ENCODE measurements at places on chromosomes 12 and 14.

- no peaks in the 10 kb centered on the region for H3K36me3 ChIP-seq
- no peaks in the 10 kb centered on the region for H3K27me3 ChIP-seq
- H3K27ac ChIP-seq, result no peak overlapping the region
- no peak overlapping the region for H3K4me3 ChIP-seq
- H3K4me1 ChIP-seq, result no peaks in the 10 kb centered on the region
Measured at GRCh38 chr14:57168138-57168679, 100.5 kb downstream of the EXOC5 start.

GRCh38 chr12:125674554-125675338, 609.5 kb downstream of the AACS start:
- no peak overlapping the region for H3K4me3 ChIP-seq
- no peaks in the 10 kb centered on the region for H3K36me3 ChIP-seq
- no peak overlapping the region for H3K27ac ChIP-seq
- no peak for DNase-seq
- no peaks in the 10 kb centered on the region for H3K27me3 ChIP-seq

DNA sequence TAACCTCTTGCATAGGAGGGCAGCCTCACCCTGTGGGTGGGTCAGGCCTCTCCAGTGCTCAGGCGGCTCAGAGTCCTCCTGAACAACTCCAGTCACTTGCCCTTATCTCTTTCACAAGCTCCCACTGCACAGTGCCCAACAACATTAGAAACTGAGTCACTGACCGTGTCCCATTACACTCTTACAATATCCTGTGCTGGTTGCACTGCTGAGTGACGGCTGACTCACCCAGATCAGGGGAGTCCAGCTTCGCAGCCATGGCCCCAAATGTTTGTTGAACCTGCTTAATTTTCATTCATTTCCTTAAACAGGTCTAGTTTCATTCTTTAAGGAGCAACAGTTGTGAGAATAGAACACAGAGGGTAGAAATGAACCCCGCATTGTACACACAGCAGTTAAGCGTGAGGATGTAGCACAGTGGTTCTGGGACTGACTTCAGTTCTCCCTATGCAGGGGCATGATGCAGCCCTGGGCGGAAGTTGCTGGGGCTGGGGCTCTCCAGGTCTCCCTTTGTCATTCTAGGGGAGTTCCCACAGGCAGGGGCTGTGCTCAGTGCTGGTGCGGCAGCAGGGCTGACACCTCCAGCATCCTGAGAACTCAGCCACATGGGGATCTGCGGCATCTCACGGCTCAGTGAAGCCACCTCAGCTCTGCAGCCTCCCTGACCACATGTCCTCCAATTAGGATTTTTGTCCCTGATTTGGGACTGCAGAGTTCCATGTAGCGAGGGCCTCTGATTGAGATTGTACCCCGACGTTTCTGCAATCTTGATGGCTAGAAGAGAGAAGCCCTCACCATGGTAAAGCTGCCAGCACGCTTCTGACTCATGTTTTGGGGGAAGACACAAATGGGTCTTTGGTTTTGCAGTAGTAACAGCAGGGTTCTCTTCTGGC, 16.1 kb downstream of the GPR68 start:
- no peaks in the 10 kb centered on the region for H3K36me3 ChIP-seq
- no peaks in the 10 kb centered on the region for H3K27me3 ChIP-seq

DNA sequence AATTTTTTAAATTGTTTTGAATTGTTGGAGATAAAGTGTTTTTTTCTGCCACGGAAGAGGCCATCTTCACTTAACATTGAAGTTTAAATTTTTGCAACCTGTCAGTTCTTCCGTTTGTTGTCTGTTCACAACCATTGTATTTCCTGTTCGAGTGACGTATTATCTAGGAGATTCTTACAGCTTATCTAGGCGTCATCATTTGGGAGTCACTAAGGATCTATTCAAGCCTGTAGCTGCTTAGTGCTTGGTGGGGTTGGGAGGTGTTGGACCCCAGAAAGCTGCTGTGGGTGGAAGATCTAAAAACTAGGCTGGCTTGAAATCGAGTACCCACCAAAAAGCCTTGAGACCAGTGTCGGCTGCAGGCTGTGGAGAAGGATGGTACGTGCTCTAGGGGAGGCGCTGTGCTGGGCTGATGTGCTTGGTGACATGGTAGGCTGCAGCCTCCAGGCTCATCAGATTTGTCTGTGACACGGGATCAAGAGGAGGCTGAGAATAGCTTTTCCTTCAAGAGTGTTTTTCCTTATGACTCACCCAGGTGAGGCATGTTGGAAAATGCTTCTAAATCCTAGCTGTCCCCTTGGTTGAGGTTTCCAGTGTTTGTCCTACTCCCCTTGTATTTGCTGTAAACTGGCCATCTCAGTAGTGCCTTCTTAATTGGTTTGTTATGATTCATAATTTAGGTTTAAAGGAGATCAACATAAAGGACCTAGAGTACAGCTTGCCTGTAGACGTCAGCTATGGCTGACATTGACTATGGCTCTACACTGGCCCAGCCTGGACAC, 57.8 kb downstream of the ATG14 start:
- H3K27ac ChIP-seq, result no peak overlapping the region
- no peak for DNase-seq
- H3K27me3 ChIP-seq, result no peaks in the 10 kb centered on the region

DNA sequence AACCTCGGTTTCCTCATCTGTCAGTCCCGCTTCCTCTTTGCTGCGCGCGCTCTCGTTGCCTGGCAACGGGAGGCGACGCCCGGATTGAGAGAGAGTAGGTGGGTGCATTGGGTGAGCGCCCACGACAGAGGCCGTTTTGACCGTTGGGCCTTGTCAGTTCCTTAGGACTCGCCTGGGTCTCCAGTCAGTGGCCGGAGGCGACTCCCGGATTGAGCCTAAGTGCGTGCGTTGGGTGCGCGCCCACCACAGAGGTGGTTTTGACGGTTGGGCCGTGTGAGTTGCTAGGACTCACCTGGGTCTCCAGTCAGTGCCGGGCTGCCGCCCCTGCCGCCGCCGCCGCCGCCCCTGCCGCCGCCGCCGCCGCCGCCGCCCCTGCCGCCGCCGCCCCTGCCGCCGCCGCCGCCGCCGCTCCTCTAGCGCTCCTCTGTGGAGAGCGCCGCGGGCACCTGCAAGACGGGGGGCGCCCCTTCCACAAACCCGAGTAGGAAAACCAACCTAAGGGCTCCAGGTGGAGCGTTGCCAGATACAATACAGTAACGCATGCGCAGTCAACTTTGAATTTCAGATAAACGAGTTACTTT, 37.2 kb downstream of the APOBEC1 start:
- no peaks in the 10 kb centered on the region for H3K36me3 ChIP-seq
- no peak overlapping the region for H3K27ac ChIP-seq
- H3K4me1 ChIP-seq, result no peaks in the 10 kb centered on the region

DNA sequence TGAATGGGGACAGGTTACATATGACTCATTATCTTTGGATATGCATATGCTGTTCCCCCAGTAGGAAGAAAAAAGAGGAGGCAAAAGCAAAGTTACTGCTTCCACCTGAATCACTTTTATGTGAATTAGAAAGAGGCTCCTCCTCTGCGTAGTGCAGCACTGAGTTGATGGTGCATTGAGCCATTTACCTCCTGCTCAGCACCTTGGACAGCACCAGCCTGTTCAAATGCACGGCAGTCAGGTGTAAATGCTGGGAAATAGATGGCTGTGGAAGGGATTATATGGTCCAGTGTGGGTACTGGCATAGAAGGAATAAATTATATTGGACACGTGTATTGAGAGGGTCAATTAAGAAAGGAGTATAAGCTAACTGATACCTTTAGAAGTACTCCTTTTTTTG, 541.9 kb upstream of the SEL1L start:
- H3K27me3 ChIP-seq, result no peaks in the 10 kb centered on the region
- no peak overlapping the region for H3K4me3 ChIP-seq
- H3K27ac ChIP-seq, result no peak overlapping the region
- no peaks in the 10 kb centered on the region for H3K36me3 ChIP-seq
- no peaks in the 10 kb centered on the region for H3K4me1 ChIP-seq
- no peak for DNase-seq

DNA sequence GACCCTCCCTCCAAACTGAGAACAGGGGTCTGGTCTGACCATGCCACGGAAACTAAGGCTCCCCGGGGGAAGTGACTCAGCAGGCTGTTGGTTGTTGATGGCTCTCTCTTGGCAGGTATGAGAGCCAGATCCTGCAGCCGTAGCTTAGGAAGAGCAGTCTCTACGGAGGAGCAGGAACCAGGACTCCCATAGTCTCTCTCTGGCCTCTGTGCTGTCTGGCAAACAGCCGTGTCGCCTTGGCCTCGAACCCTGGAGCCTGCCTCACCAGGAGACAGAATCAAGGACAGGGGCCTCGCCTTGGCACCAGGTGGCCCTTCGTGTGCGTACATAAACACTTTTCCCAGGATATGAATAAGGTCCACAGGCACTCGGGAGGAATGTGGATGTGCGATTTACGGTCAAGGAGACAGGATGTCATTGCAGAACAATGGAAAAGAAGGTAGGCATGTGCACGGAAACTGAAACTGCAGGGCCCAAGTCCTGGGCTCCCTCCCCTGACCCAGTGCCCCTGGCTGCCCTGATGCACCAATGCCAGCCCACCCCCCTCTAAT, 7.9 kb downstream of the VWF start:
- H3K36me3 ChIP-seq, result no peaks in the 10 kb centered on the region
- no peak overlapping the region for H3K4me3 ChIP-seq
- DNase-seq, result no peak
- no peaks in the 10 kb centered on the region for H3K4me1 ChIP-seq

GRCh38 chr14:20019257-20019865, at the start of gene OR4K14:
Gene OR4K14 (minus strand): TSS chr14:20019307. CDS start chr14:20015193, 4,114 bp downstream.
- no peak within 1 kb of the TSS for H3K4me3 ChIP-seq
- H3K36me3 ChIP-seq, result no peaks in the 10 kb centered on the region
- no peak for DNase-seq
- no peaks in the 10 kb centered on the region for H3K27me3 ChIP-seq
- H3K27ac ChIP-seq, result no peak within 1 kb of the TSS

DNA sequence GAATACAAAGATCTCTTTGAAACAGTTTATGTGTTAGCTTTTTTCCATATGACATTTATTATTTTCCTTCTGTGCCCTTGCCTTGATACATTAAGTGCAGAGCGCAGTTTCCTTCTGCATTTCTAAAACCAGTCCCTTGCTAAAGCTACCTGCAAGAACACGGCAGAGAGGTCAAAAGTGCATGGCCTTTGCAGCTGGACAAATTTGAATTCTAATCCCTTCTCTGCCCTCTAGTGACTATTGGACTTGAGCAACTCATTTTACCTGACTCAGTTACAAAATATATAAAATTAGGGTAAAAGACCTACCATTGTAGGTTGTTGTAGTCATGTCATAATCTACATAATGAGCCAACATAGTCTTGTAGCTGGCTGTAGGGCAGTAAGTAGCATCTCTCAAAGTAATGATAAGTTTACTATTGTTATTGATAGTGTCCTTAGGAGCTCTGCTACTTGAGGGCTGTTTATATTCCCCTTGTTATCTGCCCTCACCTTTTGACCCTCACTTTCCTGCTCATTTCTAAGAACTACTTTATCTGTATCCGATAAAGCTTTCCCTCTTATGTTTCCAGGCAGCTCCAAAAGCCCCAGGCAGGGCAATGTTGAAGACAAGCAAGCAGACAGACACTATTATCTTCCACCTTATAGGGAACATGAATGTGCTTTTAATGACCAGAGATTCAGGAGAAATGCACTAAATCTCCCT, 120.0 kb upstream of the PDZRN4 start:
- H3K27ac ChIP-seq, result no peak overlapping the region
- H3K36me3 ChIP-seq, result no peaks in the 10 kb centered on the region
- H3K4me1 ChIP-seq, result no peaks in the 10 kb centered on the region

GRCh38 chr14:49895480-49895879, 2.6 kb downstream of the ARF6 start:
- no peaks in the 10 kb centered on the region for H3K27me3 ChIP-seq
- H3K4me3 ChIP-seq, result peak overlapping the region; percentile 100
- peaks cover 14% of the 10 kb centered on the region for H3K4me1 ChIP-seq
- no peak for DNase-seq
- H3K27ac ChIP-seq, result peak overlapping the region; percentile 99

DNA sequence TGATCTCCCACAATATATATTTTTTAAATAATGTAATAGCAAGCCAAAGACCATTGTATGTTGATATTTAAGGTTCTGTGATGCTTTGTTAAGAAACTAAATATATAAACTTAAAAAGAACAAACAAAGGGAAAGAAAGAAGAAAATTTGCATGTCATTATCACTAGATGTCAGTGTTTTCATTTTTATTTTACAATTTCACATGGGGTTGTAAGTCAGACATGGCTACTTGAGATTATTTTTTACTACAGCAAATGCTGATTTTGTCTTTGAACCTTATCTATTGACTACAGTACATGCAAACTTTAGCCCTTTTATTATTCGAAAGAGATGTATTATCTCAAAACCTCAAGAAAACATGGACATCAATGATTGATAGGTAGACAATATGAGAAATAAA, 36.1 kb downstream of the SLCO1C1 start:
- H3K4me1 ChIP-seq, result no peaks in the 10 kb centered on the region
- no peak for DNase-seq
- H3K36me3 ChIP-seq, result no peaks in the 10 kb centered on the region
- no peak overlapping the region for H3K27ac ChIP-seq
- H3K4me3 ChIP-seq, result no peak overlapping the region
- no peaks in the 10 kb centered on the region for H3K27me3 ChIP-seq

- DNase-seq, result peak; percentile 86
- H3K4me3 ChIP-seq, result peak overlapping the region; percentile 98
- peaks cover 21% of the 10 kb centered on the region for H3K4me1 ChIP-seq
- H3K27ac ChIP-seq, result peak overlapping the region; percentile 96
- H3K27me3 ChIP-seq, result no peaks in the 10 kb centered on the region
Measured at GRCh38 chr12:57844709-57845477, 1.6 kb downstream of the CTDSP2 start.

GRCh38 chr12:69352904-69353303, 4.7 kb downstream of the LYZ start:
- no peaks in the 10 kb centered on the region for H3K27me3 ChIP-seq
- no peak for DNase-seq
- H3K4me3 ChIP-seq, result no peak overlapping the region
- no peaks in the 10 kb centered on the region for H3K36me3 ChIP-seq
- no peak overlapping the region for H3K27ac ChIP-seq
- no peaks in the 10 kb centered on the region for H3K4me1 ChIP-seq

DNA sequence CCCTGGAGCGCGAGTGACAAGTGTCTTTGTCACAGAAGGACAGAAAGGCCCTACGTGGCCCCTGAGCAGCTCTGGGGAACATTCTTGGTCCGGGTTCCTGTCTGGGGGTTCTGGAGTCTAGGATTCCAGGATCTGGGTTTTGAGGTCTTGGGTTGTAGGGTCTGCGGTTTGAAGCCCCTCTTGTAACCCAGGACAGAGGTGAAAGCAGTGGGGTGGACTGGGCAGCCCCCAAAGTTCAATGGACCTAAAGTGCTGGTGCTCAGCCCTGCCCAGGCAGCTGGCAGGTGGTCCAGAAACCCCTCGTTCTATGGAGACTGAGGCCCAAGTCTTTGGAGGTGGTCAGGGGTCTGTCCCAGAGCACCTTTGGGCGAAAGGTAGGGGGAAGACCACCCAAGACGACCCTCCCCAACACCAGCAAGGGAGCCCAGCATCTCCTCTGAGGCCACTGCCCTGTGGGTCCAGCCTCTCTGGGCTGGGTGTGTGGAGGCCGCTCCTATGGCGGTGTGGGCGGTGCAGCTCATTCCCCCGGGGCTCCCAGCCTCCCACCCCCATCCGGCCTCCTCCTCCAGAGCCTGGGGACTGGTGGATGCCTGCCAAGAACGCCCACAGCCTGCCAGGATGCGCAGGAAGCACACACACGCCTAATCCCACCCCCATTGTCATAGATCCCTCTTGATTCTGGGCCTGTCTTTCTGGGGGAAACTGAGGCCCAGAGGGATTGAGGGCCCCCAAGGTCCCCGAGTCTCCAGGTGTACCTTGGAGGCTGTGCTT, 30.2 kb upstream of the ANKRD9 start:
- no peaks in the 10 kb centered on the region for H3K36me3 ChIP-seq
- peaks cover 3% of the 10 kb centered on the region for H3K27me3 ChIP-seq
- no peak overlapping the region for H3K4me3 ChIP-seq
- H3K27ac ChIP-seq, result no peak overlapping the region

- H3K27ac ChIP-seq, result no peak overlapping the region
- no peak overlapping the region for H3K4me3 ChIP-seq
- H3K36me3 ChIP-seq, result no peaks in the 10 kb centered on the region
- DNase-seq, result no peak
- H3K27me3 ChIP-seq, result no peaks in the 10 kb centered on the region
Measured at GRCh38 chr12:122067966-122068365, 10.6 kb upstream of the MLXIP start.
